ENCODE measurements at places on chromosomes 12 and 14. TPM values are rescaled to one million over a fixed set of nuclear protein-coding genes. Genes with fewer than 3 reads are reported as not detected.

- peak; percentile 42 for DNase-seq
Observed at GRCh38 chr12:110743571-110744093, 941 bp upstream of the PPP1CC start.

DNA sequence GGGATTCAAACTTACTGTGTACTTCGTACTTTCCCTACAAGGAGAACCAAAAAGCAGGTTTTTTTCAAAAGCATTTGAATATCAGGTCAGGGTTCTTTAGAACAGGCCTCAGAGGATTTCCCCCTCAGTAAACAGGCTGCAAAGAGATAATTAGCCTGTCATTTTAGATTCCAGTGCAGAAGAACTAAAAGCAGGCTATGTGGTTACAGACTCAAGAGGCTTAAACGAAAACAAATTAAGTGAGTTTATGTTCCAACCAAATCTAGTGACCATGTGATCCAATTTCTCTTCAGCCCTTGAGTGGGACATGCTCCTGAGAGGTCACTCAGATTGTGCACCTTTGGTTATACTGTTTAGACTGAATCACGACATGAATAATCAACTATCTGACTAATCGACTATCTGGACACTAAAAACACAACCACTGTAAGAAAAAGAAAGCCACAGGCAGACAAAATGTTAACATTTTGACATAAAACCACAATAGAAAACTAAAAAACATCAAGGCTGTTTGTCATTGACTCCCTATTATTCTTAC lies 4.5 kb downstream of the TMED8 start:
- peak; percentile 84 for DNase-seq

The POTEG gene
- not detected for total RNA-seq

DNA sequence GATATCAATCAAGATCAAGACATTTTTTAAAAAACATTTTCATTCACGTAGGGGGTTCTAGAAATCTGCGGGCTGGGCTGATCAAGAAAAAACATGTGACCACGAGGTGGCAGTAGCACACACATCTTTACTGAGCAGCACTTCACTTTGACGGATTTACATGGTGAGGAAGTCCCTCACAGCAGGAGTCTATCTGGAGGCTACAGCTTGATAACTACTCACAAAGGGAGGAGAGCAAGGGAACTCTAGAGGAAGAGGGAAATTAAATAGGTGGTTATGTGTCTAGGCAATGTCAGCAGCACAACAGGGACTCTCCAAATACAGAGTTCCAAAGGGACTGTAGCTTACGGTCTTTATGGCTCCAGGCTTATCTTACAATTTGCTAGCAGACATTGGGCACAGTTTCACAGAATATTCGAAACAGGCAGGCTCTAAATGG lies 248.1 kb downstream of the DPY19L2 start:
- peak; percentile 55 for DNase-seq

GRCh38 chr12:57713209-57713608 lies 19.3 kb downstream of the OS9 start:
- no peak for DNase-seq

The GRIN2B gene
- under 0.01 TPM for total RNA-seq

- no peak for DNase-seq
Observed at GRCh38 chr14:23119363-23120327, 590 bp upstream of the CEBPE start.

The CD27 gene
- under 0.01 TPM for total RNA-seq

- DNase-seq: no peak
Observed at GRCh38 chr12:119145367-119145766, 33.4 kb upstream of the HSPB8 start.

DNA sequence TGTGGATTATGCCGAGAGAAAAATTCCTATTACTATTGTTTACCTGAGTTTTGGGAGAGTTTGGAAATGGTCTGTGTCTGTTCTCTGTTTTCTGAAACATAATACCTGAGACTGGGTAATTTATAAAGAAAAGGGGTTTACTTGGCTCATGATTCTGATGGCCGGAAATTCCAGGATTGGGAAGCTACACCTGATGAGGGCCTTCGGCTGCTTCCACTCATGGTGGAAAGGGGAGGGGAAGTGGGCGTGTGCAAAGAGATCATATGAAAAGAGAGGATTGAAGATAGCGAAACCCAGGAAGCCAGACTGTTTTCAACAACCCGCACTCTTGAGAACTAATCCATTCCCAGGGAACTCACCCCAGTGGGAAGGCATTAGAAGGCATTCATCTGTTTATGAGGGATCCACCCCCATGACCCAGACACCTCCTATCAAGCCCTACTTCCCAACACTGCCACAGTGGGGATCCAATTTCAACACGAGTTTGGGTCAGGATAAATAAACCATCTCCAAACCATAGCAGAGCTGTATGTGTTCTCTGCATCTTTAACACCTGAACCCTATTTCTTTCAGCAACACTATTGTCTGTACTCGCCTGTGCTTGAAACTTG lies 51.1 kb downstream of the APAF1 start:
- DNase-seq: peak; percentile 54

DNA sequence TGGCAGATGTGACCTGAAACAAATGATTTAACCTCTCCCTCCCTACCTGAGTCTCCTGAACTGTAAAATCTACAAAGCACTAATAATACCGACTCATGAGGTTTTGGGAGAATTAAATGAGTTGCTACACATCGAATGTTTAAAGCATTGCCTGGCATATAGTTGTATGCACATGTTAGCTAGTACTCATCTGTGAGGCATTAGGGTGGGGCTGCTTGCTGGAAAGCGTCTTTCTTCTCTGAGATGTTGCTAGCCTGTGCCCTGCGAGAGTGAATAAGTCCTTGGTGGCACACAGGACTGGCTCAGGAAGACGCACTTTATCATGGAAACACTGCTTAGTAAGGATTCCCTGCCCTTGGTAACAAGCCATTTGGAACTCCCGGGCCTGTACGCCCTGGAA lies 6.1 kb downstream of the RAPGEF3 start:
- DNase-seq: no peak

DNA sequence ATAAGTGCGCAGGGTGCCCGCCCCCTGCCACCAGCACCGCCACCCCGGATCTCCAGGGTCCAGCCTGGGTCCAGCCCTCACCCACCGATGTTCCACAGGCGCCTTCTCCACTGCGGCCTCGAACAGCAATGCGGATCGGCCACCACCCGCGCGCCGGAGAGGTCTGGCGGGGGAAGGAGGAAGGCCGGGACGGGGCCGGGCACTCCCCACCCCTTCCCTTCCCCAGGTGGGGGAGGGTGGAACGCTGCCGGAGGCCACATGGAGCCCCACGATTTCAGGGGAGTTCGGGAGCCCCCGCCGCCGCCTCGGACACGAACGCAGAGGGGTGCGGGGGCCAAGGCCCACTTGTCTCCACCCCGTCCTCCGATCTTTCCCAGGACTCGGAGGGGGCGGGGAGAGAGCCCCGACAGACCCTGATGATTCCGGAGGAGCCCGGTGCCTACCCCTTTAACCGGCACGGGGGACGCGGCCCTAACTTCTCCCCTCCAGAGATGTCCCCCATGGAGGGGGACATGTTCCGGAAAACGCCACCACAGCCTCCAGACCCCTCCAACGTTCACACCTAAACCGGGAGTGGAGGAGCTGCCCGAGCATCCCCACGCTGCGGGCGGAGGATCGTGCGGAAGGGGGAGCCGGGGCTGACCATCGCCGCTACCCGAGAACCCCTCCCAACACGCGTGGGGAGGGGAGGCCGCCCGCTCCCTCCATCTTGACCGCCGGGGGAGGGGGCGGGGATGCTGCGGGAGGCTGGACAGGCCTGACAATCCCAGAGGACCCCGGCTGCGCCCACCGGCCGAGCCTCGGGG lies 1.1 kb downstream of the ATXN2 start:
- DNase-seq: peak; percentile 40

DNA sequence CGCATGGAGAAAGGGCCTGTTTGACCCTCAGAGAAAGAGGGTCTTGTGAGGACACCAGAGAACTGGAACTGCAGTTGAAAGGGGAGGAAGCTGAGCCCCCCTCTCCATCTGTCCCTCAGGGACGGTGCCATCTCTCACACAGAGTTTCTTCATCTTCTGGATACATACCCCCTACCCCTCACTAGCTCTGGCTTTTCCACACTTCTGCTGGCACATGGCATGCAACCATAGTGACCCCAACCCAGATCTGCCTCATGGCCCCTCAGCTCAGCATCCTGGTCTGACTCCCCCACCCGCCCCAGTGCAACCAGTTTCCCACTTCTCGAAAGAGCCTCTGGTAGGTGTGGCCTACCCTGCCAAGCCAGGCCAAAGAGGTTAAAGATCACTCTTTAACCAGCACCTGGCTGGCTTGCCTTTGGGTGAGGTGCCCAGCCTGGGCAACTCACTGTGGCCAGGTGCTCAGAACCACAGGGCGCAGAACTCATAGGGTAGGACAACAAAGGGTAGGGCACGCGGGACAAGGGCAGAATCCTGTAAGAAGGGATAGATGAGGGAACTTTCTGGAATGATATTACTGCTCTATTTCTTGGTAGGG lies 25.8 kb downstream of the GALNT16 start:
- DNase-seq: no peak

The TRIM9 gene
- 0.64 TPM for total RNA-seq

DNA sequence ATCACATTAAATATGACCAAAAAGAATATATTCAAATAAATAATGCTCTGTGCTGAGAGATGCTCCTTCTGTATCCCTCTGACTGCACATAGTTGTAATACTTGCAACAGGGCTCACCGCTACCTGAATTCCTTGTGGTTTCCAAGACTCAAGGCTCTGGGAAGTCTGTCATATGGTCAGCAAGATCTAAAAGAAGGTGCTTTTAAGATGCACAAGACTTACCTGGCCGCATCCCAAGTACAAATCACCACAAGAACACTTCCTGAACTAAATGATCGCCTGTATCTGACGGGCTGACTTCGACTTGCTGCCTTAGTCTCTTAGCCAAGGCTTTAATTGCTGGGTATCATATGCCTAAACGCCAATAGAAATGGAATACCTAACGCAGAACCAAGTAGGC lies 67.2 kb downstream of the HECTD4 start:
- no peak for DNase-seq

- DNase-seq: peak; percentile 36
Observed at GRCh38 chr12:14779834-14780233, 23.4 kb downstream of the WBP11 start.

DNA sequence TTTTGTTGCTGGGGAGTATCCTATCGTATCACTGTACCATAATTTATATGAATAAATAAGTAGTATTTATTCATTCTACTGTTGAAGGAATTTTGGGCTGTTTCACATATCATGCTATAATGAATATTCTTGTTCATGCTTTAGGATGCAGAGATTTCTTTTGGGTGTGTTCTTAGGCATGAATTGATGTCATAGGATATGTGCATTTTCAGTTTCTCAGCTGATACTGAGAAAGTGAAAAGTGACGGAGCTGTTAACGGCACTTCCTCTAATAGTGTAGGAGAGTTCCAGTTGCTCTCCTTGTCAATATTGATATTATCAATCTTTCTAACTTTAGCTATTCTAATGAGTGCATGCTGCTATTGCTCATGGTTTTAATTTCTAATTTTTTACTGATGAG lies 23.2 kb upstream of the SDR39U1 start:
- DNase-seq: no peak

The CDKN1B gene
- total RNA-seq: 53.1 TPM

- DNase-seq: no peak
Observed at GRCh38 chr12:84929501-84929900, 16.9 kb upstream of the SLC6A15 start.
